B cell (primary cell): ENCODE measurements at places on chromosomes 12 and 14.

DNA sequence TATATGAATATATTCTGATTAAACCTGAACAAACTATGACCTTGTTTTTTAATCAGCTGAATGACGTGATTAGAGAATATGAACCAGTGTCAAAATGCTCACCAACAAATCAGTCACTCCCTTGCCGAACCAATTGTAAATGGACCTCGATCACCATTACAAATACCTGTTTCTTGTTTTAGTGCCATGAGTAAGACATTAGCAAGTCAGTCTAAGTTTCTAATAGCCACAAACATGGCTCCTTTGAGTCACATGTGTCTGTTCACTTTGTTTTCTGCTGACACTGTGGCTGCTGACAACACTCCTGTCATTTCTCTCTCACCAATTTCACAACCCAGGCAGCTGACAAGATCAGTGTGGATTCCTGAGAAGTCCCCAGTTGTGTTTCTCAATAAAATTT, 286.2 kb upstream of the MDGA2 start:
- no peak overlapping the region for H3K4me3 ChIP-seq
- no peak for DNase-seq

DNA sequence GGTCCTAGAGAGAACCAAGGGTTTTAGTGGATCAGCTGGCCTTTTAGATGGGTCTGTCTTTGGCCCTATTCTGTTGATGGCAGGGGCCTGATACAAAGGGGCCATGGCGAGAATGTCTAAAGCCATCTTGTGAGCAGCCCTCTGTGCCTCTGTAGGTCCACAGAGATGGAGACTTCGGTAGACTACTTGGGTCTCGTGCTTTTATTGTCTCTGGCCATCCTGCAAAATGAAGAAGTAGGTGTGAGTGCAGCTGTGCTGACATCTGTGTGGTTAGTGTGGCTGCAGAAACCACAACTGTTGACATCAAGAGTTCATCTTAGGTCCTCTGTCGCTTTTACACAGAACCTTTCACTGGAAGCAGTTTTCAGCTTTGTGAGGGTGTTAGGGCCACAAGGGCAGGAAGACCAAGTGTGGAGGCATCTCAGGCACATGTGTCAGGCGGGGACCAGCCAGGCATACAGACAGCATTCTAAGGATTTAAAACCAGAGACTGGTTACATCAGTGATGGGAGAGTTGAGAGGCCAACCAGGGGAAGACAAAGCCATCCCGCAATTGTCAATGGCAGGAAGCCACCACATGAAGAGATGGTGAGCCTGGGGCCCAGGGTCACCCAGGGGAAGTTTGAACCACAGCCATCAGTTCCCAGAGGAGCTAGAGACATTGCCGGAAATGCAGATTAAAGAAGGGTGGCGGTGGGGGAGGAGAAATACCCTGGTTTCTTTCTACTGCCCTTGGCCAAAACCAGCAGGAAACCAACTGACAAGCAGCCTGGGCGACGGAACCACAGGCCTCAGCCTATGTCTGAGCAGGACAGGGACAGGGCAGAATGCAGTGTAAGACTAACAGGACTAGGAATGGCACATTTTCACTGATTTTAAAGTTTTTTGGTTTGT, 13.0 kb upstream of the TPCN1 start:
- no peaks in the 10 kb centered on the region for H3K27me3 ChIP-seq
- H3K27ac ChIP-seq, result peak overlapping the region; percentile 94
- peaks cover 46% of the 10 kb centered on the region for H3K4me1 ChIP-seq
- DNase-seq, result peak; percentile 95

DNA sequence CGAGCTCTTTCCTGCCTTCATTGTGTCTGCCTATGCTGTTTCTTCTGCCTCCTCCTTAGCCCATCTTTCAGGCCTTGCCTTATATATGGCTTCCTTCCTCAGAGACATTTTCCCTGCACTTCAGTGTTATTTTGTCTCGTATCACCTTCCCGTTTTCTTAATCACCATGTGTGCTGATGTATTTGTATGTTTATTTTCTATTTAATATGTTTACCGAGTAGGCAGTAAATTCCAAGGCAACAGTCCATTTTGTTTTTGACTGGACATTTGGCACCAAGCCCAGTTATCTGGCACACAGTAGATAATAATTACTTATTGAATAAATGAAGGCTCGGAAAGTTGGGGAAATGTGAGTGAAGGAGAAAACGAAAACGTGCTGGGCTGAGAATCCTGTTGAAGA, 4.6 kb upstream of the POU6F1 start:
- no peaks in the 10 kb centered on the region for H3K36me3 ChIP-seq
- no peak overlapping the region for H3K27ac ChIP-seq
- peaks cover 11% of the 10 kb centered on the region for H3K4me1 ChIP-seq
- DNase-seq, result no peak
- no peak overlapping the region for H3K4me3 ChIP-seq
- H3K27me3 ChIP-seq, result no peaks in the 10 kb centered on the region

- H3K27ac ChIP-seq, result no peak overlapping the region
- H3K36me3 ChIP-seq, result no peaks in the 10 kb centered on the region
- H3K4me3 ChIP-seq, result no peak overlapping the region
These were observed 105.4 kb upstream of the CNTN1 start for GRCh38 chr12:40586823-40587222.

GRCh38 chr14:92121207-92121669, 268 bp downstream of the NDUFB1 start:
- H3K4me3 ChIP-seq, result peak overlapping the region; percentile 99
- no peaks in the 10 kb centered on the region for H3K36me3 ChIP-seq
- no peaks in the 10 kb centered on the region for H3K27me3 ChIP-seq
- H3K27ac ChIP-seq, result peak overlapping the region; percentile 87
- DNase-seq, result no peak
